ENCODE measurements at places on chromosomes 12 and 14.

DNA sequence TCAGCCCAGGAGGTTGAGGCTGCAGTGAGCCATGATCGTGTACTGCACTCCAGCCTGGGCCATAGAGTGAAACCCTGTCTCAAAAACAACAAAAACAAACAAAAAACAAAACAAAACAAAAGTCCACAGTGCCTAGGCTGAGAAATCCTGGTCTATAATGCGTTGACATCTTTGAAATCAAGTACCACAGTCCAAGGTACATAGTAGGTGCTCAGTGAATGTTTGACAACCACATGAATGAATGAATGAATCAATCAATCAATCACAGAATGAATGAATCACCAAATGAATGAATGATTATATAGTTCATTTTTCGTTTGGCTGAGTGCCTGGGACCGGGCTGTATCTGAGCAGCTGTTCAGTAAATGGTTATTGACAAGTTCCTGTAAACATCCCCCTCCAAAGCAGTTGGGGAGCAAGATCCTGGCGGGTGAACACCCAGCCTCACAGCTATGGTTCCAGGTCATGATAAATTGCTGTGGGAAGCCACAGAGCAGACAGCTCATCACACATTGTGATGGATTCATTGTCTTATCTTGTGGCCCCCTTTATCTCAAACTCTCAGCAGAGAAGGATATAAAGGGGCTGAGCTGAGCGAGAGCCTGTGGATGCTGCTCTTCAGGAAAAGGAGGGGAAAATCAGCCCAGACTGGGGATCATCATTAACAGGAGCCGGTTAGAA lies 30.4 kb upstream of the IFT81 start:
- DNase-seq = no peak

- DNase-seq = no peak
These were observed 44.3 kb downstream of the SPRING1 start for GRCh38 chr12:116693286-116694227.

DNA sequence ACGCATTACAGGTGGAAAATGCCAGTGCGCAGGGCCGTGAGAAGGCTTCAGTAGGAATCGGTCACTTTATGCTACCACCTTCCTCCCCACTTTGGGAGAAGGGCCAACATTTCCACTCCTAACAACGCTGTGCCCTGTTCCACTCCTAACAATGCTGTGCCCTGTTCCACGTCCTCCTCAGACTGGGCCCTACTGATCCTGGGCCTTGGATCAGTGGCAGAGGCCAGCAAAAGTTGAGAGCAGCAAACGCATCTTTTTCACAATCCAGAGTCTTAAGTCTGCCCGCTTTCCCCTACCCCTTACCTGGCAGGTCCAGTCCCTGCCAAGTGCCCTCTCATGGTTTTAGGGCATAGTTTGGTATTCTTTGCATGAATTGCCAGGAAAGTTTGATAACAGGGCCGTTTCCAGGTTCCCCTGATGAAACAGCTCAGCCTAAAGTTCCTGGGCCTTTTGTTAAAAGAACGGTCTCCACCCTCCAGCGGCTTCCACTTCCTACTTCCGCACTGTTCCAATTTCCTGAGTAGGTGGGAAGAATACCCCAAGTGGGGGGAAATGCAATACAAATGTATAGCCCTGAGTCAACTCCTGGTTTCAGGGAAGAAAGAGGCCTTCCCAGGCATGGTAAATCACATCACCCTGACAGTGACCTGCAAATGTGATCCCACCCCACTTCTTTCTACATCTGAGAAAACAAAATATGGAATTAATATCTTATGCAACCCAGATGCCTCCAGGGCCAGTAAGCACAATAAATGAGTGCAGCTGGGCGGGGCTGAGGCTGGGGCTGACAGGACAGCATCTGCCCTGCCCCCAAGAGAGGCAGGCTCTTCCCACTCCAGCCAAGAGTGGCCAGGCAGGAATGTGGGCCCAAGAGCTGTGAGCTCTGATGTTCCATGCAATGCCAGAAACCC lies 15.0 kb downstream of the KCTD10 start:
- peak; percentile 98 for DNase-seq

- DNase-seq = no peak
These were observed 180.8 kb downstream of the KLHL28 start for GRCh38 chr14:44780989-44781388.

Data from choroid plexus epithelial cell (primary cell).